SHP77 treated with DMSO at 0.1 percent for 48 hours (cell line): ENCODE measurements at places on chromosomes 4 and X.
A peak's percentile ranks its signal among the peaks of the same experiment; 100 is the strongest.

GRCh38 chrX:19986531-19986930, 4.3 kb downstream of the BCLAF3 start:
- no peak for DNase-seq

DNA sequence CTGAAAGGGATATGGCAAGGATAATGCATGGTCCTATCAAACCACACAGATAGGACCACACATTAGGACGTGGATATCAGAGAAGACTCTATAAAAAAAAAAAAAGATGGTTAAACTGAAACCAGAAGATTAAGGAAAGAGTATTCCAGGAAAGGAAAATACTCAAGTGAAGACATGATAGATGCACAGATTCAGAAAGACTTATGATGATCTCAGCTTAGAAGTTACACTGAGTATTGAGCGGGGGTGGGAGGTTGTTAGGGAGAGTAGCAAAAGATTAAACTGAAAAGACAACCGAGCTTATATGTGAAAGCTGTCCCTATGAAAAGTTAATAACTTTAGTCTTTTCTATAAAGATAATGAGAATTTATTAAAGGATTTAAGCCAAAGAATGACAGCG, 211.0 kb upstream of the EMCN start:
- DNase-seq: no peak

GRCh38 chr4:80112236-80112635, 39.2 kb upstream of the ANTXR2 start:
- no peak for DNase-seq

DNA sequence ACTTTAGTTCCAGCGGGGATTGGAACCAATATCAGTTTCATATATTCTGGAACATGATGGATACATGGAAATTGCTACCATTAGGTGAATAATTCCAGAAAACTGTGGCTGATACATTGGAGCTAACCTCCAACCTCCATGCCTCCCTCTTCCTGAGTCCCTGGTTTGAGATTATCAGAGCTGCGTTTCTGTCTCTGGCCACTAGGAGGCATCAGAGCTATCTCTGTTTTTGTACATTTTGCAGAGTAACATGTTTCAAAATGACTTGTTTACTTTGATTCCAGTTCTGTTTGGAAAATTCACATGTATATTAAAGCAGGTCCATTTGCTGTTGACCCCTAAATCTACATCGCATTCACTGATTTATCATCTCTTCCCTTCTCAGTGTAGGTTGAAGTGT, 2.4 kb upstream of the RAB40AL start:
- DNase-seq: no peak

DNA sequence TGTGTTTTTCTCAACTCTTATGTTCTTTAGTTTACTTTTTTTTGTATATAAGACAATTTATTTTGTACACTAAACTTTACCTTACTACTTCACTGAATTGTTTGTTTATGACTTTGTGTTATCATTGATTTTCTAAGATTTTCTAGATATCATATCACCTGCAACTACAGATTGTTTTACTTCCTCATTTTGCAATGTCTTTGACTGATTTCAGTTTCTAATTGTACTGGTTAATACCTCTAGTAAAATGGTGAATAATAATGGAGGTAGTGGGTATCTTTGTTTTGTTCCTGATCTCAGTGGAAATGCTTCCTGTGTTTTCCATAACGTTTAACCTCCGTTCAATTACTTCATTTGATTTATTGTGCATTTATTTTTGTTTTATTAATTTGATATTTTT, 490.2 kb downstream of the TLL1 start:
- DNase-seq: no peak

- DNase-seq: no peak
These were observed 1.1 kb downstream of the PJA1 start for GRCh38 chrX:69163936-69164741.

- DNase-seq: no peak
These were observed 2.9 kb downstream of the GPR78 start for GRCh38 chr4:8582941-8583654.

DNA sequence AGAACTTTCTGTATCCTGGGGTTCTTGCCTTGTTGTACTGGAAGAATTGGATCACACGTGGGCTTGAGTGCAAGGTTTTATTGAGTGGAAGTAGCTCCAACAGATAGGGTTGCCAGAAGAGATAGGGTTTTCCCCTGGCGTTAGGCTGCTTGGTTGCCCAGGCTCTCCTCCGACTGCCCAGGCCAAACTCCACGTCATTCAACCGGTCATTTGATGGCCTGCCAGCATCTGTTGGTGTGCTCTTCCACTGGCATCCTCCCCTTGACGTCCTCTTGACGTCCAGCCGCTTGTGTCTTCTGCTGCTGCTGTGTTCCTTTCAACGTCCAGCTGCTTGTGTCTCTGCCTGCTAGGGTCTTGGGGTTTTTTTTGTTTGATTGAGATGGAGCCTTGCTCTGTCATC, 340.3 kb upstream of the ZCCHC13 start:
- DNase-seq: no peak

DNA sequence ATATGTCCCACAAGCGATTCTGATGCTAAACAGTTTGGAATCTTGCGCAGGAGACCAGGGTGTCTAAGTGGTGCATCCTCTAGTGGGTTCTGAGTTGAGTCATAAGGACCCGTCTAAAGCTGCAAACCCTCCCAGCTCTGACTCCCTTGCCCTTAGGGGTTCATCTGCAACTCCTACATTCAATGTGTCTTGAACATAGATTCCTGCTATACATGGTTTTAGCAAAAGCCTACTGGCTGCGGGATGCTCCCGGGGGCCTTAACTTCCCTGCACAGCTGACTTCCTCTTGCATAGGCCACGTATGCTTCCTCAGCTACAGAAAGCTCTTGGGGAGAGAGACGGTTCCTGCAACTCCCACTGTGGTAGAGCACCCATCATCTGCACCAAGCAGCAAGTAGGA, 236.7 kb downstream of the EVC2 start:
- no peak for DNase-seq

GRCh38 chr4:150570862-150571261, 11.1 kb upstream of the MAB21L2 start:
- no peak for DNase-seq

DNA sequence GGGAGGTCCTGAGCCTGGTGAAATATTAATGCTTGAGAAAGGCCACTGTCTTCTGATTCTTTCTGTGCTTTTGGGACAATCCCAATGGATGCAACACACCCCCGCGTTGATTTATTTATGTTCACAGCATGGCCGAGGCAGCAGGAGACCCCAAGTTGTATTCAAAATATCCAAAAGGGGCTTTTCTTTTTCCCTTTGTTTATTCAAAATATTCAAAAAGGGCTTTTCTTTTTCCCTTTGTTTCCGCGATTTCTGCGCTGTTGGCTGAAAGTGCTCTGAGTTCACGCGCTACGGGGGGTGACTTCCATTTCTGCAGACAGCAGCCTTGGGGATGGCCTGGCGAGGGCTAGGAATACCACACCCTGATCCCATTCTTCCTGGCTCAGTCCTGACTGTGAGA, 59.5 kb upstream of the PPP2R3B start:
- no peak for DNase-seq

GRCh38 chr4:157222771-157223160, 2.2 kb downstream of the GRIA2 start:
- peak; percentile 10 for DNase-seq

DNA sequence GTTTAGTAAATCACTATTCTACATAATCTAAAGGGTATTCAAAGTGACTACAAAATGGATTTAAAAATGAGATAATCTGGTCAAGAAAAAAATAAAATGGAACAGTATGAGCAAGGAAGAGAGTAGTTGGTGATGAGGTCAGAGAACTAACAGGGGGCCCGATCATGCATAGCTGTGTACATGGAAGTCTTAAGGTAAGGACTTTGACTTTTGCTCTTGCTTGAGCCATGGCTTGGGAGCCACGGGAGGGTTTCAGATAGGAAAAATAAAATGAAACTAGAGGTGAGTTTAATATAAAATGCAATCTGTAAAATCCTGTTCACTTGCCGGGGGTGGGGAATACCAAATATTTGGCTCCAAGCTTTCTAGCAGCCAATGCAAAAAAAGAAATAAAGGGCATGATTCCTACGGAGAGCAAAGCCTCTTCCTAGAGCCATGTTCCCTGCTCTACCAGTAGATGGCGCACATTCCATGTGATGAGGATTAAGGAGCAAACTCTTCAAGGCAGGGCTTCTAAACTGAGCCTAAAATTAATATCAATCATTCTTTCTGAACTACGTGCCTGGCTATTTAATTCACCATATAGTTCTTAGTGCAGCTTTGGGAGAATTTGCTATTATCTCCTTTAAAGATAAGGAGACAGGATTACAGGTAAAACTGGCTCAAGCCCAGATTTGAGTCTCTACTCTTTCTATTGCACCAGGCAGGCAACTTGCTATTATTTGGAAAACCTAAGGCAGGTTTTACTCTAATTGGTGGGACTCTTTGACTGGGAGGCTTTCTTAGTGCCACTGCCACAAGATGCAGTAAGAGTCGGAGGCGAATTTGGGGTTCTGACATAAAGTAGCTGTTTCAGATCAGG, 6.8 kb upstream of the CLCN5 start:
- DNase-seq: no peak

GRCh38 chrX:45630078-45630477, 429.4 kb upstream of the DIPK2B start:
- DNase-seq: no peak

GRCh38 chr4:2058264-2059045, 672 bp upstream of the NAT8L start:
- no peak for DNase-seq

GRCh38 chr4:40349561-40350198, 14.5 kb downstream of the CHRNA9 start:
- DNase-seq: no peak

GRCh38 chrX:45824471-45824870, 623.8 kb upstream of the DIPK2B start:
- DNase-seq: peak; percentile 1

DNA sequence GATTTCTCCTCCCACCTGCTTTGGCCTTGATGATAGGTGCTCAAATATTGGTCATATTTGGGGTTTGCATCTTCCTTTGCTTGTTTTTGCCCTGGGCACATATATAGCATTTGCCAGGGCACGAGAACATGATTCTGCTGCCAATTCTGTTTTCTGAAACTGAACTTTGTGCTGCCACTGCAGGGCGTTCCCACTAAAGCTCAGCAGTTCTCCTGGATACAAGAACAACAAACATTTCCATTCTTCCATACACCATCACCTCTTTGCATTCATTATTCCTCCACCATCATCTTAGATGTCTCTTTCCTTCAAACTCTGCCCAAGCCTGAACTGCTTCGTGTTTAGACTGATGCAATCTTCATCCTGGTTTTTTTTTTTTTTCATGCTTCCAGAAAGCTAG, 36.3 kb upstream of the GATB start:
- no peak for DNase-seq

DNA sequence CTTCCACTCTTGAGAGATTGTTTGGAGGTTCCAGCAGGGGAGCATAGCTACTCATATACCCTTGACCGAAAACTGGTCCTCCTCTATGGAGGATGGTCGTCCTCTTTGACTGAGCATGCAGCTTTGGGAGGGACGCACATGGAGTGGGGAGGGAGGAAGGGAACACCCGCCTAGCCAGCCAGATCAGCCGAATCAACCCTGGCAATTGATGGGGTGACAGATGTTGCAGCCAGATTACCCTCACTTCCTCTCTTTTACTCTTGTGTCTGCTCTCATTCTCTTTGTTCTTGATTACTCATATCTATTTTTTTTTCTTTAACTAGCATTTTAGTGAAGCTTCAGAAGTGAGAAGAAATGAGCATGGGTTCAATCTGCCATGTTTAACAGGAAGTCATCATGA, 19.6 kb downstream of the MGST2 start:
- DNase-seq: no peak

GRCh38 chr4:109574443-109574850, 14.4 kb downstream of the MCUB start:
- no peak for DNase-seq

GRCh38 chr4:41077628-41078027, 136.7 kb downstream of the APBB2 start:
- no peak for DNase-seq

GRCh38 chrX:101659601-101660063, at the start of gene ARMCX2:
Gene ARMCX2, minus strand, starts transcription at chrX:101659850. Its CDS starts 2,262 bp downstream, at chrX:101657588.
- DNase-seq: peak; percentile 1

DNA sequence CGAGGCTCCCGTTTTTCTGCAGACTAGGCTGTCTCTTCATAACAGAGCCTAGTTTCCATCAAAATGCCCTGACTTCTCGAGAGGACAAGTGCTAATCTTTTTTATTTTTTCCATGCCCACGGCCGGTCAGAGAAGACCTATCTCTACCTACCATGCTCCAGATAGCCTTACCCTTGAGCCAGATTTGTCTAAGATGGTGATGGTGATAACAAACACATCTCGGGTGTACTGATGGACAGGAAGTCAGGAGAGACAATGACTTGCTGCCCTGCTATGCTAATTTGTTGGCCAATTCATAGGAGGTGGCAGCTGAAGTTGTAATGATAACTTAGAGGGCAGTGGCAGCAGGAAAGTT, 42.2 kb upstream of the NKRF start:
- no peak for DNase-seq

DNA sequence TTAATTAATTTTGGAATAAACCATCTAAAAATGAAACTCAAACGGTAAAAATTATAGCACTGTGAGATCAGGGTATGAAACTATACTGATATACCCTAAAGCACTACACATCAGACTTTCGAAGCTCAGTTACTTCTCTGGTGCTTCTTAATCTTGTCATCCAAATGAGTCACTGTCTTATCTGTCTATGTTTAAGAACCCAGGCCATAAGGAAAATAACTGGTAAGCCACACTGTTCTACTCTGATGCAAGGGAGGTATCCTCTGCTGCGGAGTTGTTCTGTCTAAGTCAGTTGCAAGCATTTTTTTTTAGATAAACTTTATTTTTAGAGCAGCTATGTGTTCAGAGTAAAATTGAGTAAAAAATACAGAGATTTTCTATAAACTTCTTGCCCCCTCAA, 830.8 kb upstream of the POU3F4 start:
- DNase-seq: no peak

DNA sequence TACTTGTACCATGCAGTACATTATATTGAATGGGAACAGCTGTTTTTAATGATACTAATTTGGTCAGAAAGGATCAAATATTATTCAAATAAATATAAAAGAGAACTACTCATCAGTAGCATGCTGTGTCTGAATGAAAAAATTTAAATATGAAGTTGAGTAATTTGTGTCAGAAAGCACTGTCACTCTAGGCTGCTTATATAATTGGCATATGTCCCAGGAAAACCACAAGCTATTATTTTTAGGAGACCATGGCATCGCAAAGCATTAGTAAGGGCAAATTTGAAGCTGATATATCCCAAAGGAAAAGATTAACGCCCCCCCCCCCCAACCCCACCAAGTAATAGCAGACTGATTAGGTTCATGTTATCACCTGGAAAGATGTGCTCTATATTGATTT, 388.5 kb upstream of the SPANXN4 start:
- DNase-seq: no peak

- no peak for DNase-seq
These were observed 180.7 kb upstream of the PGRMC2 start for GRCh38 chr4:128468123-128468989.
